ENCODE measurements at places on chromosomes 4 and X.

GRCh38 chrX:123834116-123834515, 25.7 kb upstream of the XIAP start:
- no peak for DNase-seq

- no peak for DNase-seq
Measured at GRCh38 chrX:38803588-38804431, 2.6 kb downstream of the MID1IP1 start.

DNA sequence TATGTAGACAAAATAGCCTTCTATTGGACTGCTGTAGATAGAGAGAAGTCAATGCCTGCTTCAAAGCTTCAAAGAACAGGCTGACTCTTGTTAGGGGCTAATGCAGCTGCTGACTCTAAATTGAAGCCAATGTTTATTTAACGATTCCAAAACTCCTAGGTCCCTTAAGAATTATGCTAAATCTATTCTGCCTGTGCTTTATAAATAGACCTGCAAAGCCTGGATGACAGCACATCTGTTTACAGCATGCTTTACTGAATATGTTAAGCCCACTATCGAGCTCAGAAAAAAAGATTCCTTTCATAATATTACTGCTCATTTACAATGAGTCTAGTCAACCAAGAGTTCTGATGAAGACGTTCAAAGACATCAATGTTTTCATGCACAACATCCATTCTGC, 54.8 kb upstream of the RBMXL3 start:
- DNase-seq, result no peak

GRCh38 chr4:27000820-27001219, 140.2 kb downstream of the STIM2 start:
- no peak for DNase-seq

DNA sequence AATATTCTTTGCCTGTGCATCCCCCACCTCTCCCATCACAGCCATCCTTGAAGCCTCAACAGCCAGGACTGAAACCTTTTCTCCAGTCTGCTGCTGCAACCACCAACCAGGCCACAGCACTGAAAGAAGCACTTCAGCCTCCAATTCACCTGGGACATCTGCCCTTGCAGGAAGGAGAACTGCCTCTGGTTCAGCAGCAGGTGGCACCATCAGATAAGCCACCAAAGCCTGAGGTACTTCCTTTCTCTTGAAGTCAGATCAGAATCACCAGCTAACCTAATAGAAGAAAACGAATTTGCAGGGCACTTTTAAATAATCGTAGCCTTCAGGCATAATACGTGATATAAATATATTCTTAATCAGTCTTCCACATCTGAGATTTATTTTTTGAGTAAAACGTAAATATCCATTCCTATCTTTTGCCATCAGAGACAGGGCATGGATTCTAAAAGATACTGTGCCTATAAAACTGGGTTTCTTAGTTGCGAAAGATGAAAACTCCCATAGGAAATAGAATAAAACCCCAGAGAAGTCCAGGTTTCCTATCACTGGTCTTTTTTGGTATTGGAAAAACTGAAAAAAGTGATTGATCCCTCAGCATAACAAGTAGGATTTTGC, 9.5 kb downstream of the AMBN start:
- peak; percentile 24 for DNase-seq

DNA sequence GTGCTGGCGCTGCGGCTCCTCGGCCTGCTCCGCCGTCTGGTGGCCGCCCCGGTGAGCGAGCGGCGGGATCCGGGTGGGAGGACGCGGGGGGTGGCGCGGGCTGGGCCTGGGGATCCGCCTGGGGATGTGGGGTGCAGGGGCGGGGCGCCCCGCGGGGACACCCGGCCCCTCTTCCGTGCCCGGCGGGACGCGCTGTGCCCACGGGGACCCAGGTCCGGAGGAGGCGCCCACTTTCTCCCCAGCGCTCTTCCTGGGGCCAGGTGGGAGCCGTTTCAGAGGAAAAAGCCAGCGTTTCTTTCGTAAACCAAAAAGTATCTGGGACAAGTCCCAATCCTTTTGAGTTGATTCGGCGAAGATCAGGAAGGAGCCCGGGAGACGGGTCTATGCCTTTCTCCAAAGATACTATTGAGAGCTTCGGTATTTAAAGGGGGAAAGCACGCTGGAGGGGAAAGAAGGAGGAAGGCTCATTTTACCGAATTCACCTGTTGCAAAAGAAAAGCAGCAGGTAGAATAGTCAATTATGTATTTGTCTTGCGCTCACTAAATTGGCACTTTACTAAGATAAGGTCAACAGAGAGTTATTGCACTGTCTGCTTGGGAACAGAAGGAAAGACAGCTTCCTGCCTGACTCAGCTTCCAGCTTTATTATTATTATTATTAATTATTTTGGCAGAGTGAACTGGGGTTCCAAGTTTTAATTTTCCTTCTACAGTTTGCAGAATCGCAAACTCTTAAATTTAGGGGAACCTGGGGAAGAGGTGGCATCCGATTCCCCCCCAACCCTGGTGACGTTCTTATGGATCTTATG, 81.5 kb upstream of the CD99 start:
- no peak for DNase-seq

GRCh38 chr4:17398035-17398434, 113.9 kb downstream of the QDPR start:
- DNase-seq, result no peak

DNA sequence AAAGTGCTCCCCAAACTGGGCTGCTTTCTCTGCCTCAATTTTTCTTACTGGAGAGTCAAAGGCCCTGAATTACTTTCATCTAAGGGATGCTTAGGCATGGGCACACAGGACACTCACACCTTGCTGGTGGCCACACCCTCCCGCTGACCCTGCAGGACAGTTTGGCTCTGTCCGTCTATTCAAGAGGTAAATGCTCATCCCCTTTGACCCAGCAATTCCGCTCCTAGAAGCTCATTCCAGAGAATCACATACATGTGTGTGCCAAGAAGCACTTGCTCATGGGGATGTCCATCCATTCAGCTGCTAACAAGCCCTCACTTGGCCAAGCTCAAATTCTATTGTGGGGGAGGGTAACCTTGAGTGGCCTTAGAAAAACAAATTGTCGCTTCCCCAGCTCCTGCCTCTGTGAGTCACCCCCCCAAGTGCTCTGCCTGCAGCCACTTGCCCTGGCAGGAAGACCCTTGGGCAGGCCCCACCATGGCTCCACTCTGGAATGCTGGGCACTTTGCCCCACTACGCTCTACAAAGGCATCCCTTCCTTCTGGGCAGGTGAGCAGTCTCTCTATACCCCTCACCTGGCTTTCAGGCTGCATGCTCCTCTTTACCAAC, 54.5 kb downstream of the HTRA3 start:
- no peak for DNase-seq

GRCh38 chr4:663438-664428, 10.3 kb downstream of the ATP5ME start:
- peak; percentile 34 for DNase-seq

DNA sequence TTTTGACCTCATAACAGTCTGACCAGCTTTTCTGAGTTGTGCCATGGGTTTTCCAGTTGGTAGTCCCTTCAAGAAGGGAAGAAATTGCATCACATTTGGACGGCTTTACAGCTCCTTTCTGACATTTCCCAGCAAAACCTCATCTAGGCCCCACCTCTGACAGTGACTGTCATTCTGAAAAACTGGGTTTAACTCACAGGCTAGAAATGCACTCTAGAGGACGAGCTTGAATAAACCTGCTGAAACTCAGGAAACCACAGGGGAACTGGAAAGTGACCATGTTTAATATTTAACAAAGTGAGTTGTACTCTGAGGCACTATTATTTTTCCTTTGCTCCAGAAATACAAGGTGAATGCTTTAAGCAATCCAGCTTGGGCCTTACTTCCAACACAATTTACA, 434.3 kb upstream of the RASGEF1B start:
- DNase-seq, result no peak
